Stimulated activated CD4-positive, alpha-beta T cell treated with anti-CD3 and anti-CD28 coated beads, Interleukin-2, amount 100 ng/mL, for 48 hours (primary cell): ENCODE measurements at places on chromosomes 3 and 15.
A peak's percentile ranks its signal among the peaks of the same experiment; 100 is the strongest.

GRCh38 chr3:133663569-133664313 lies 2.0 kb upstream of the TOPBP1 start:
- peak; percentile 15 for DNase-seq

DNA sequence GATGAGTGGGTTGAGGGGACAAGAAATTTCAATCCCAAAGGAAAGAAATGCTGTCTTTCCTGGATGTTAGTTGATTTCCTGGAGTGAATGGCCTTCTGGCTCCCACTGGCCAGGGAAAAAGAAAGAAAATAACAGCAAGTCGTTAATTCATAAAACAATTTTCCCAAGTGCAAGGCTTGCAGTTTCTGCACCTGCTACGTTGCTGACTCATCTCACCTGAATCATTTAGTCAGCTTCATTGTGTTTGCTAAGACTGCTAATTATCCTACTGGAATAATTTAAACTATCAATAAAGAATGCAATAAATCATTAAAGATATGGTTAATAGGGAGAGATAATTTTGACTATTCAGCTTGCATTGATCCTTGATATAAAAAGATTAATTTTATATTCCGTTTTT lies 387.6 kb downstream of the ROBO2 start:
- no peak for DNase-seq

DNA sequence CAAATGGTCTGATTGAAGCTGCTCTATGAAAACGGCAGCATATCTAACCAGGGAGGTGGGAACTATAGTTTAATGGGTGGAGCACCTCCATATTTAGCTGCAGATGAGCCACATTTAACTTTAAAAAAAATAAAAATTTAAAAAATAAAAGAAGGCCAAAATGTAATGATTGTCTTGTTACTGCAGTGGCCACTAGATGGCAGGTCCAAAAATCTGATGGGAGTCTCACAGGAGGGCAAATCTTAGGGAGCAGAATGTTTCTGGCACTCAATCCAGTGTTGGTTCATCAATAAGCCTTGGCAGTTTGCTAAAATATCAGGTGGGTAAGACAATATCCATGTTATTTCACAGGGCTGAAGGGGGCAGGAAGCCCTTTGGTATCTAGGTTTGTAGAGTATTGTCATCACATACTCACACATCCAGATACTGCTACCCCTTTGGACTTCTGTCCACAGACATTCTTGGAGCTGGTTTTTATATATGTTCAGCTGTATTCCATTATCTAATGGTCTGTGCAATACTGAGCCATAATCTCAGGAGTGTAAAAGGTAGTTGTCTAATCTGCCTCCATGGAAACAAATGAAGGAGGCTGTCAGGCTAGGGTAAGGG lies 233.3 kb downstream of the TIGIT start:
- peak; percentile 1 for DNase-seq

- no peak for DNase-seq
Observed at GRCh38 chr3:62622553-62623174, 249.3 kb upstream of the FEZF2 start.

DNA sequence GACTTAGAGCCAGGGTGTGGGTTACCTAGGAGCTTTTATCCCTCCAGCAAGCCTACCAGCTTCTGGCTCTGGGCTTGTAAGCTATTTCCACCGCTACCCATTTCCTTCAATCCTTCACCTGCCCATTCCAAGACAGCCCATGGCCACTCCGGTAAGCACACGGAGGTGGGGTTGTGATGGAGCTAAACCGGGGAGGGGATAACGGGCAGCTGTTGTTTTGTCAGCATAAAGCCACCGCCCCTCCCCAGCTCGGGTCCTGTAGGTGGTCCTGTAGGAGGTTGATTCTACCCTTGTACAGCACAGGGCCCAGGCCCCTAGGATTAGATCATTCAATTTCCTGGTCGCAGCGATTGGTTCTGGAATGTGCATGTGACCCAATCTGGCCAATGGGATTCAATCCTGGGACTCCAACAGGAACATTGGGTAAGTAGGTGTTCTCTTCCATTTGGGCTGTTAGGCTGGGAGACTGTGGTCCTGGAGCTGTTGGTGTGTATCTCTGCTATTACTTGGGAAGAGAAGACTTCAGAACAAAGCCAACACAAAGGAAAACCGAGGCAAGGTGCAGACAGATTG lies 150.6 kb downstream of the RAB11A start:
- no peak for DNase-seq

- no peak for DNase-seq
Observed at GRCh38 chr3:172232579-172233212, 193.3 kb downstream of the FNDC3B start.

- no peak for DNase-seq
Observed at GRCh38 chr3:134060561-134061385, 31.0 kb upstream of the SLCO2A1 start.

GRCh38 chr3:123383091-123384053 lies 65.5 kb downstream of the ADCY5 start:
- DNase-seq = no peak

GRCh38 chr3:16476636-16477035 lies 36.9 kb downstream of the RFTN1 start:
- DNase-seq = no peak

DNA sequence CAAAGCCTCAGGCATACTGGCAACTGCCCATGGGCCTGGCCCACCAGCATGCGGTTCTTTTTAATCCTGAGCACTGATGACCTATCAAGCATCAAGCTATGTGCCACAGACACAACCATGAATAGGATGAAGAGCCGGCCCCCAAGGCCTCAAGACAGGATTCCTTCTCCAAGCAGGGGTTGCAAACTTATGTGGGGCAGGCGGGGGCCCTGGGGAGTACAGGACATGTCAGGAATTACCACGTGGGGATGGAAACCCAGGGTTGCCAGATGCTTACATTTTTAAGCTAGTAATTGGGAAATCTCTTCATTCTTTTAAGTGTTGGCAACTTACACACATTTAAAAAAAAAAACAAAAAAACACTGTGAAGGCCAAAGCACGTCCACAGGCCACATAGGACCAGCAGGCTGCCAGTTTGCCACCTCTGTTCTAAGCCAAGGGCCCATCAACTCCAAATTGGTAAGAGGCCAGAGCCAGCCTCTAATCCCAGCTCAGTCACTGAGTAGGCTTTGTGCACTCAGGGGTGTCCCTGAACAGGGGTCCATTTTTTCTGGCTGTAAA lies 32.8 kb downstream of the BDH1 start:
- no peak for DNase-seq

GRCh38 chr3:47295322-47295721 lies 12.6 kb downstream of the KLHL18 start:
- no peak for DNase-seq

DNA sequence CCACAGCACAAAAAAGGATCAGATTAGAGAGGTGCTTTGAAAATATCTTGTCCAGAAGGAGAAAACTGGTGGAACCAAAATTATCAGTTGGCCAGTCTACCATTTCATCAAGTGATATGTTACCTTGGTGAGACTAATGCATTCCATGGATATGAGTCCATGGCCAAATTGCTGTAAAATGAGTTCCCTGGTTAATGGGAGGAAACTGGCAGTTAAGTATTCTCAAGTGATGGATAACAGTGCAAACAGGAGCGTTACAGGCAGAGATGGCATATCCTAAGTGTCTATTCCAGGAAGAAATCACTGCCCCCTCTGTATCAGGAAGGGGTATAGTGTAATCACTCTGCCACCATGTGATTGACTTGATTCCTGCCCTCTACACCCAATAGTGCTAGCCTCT lies 34.0 kb downstream of the MYRIP start:
- no peak for DNase-seq

DNA sequence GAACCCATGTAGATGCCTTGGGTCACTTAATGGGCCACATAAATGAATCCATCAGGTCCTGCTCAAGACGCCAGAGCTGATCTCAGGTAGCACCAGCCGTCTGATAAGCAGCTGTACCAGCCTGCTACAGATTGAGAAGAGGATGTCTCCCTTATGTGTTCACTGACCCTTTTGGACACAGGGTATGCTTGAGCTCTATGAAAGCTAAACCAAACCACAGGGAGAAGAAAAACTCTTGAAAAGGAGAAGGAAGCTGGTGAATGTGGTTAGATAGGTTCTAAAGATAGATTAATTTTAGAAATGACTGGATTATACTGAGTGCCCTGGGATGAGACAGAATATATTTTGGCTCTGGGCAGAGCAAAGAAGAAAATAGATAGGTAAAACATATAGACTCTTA lies 187.5 kb downstream of the SPATA16 start:
- DNase-seq = no peak

DNA sequence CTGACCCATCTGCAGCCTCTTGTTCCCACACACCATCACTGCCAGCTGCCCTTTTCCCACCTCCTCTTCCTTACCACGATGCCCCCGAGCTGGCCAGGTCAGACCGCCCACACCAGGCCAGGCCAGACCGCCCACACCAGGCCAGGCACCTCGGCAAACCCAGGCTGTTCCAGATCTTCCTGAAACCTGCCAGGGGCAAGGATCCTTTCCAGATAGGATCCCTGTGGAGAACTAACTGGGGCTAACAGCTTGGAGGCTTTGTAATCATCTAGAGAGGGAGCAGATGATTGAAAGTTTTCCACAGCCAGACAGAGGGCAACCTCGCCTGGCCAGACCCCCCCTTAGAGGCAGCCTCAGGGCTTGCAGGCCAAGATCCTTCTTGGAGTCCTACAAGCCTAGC lies 287.3 kb upstream of the TLE3 start:
- DNase-seq = no peak

- DNase-seq = no peak
Observed at GRCh38 chr3:184652465-184652864, 59.4 kb downstream of the MAGEF1 start.

GRCh38 chr3:172707030-172707429 lies 3.8 kb downstream of the NCEH1 start:
- no peak for DNase-seq
